Kidney epithelial cell (primary cell): ENCODE measurements at places on chromosomes 3 and 15. TPM values are rescaled to one million over a fixed set of nuclear protein-coding genes. Genes with fewer than 3 reads are reported as not detected.

DNA sequence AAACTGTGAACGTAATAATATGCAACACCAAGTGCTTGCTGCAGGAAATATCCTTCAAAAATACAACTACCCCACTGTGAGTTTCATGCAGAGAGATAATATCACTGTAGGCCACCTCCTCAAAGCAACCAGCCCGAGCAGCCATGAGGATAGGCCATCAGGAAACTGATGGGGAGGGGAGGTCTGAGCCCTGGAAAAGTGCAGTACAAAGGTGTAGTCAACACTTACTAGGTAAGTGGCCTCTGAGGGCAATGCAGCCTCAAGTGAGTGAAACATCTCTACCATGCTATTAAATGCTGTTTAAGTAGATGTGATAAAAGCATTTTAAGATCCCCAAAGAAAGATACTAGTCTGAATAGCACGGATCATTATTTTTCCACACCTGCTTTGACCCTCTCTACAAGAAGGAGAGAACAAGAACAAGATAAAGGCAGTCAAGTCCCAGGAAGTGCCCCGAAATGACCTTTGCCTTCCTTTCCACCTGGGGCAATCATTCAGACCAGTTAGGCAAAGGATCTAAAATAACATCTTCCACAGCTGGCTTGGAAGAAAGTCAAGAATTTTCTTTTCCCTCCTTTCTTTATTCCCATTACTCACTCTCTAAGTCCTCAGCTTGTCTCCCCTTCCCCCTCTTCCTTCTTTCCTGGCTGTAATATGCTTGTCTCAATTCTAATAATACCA, 62.8 kb downstream of the FMN1 start:
- no peak for DNase-seq

DNA sequence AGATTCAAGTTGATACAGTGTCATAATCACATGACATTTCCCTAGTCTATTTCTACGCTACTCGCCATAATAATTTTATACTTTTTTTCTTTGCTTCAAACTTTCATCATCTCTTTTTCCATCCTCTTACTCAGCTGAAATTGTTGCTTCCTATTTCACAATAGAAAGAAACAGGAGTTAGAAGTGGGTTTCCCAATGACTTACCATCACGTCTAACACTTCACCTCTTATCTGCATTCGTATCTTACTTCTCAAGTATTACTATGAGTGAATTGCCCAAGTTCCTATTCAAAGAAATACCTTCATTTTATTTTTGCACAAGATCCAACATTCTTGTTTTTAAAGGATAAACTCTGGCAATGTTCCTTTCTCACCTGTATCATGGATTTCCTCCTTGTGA, 1539.9 kb downstream of the SI start:
- DNase-seq: no peak

- no peak for DNase-seq
Measured at GRCh38 chr3:142495103-142495502, 47.3 kb upstream of the XRN1 start.

GRCh38 chr3:6799264-6799915, 61.5 kb upstream of the GRM7 start:
- no peak for DNase-seq

GRCh38 chr3:42660131-42660715, 6.7 kb downstream of the ZBTB47 start:
- DNase-seq: no peak

DNA sequence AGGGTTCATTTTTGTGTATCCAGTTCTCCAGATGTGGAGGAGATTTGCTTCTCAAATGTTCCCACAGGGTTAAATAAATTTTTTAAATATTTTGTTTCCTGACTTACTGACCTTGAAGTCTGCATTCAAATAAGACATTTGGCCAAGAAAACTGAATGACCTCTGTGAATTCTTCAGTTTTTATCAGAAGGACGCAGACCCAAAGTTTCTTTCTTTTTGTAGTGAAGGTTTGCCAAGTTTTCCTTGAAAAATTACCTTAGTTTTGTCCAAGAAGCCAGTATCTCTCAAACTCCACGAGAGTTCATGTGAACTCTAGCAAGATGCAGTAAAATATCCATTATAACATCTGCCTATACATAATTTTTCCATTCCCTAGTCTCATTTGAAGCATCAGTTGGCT, 202.9 kb downstream of the ZMAT3 start:
- DNase-seq: no peak

CD80 gene
- not detected in 2 replicates for total RNA-seq

DNA sequence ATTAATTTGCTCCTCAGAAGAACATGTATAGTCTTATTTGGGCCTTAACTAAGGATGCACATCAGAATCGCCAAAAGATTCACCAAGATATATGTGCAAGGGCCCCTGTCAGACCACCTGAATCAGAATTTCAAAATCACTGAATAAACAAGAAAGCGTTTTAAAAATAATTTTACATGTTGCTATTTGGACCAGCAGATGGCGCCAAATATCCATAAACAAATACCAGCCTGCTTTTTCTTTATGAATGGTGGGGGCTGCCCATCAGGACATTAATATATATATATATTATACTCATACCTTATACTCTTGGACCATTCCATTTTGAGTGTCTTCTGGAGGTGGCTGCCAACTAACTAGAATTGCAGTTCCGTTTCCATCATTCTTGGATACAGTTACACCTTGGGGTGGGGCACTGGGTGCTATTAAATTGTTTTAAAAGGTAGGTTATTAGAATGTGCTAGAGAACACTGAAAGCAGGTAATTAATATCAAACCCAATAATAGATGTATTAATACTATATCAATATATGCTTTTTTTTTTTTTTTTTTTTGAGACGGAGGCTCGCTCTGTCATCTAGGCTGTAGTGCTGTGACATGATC, 1108.3 kb downstream of the ROBO1 start:
- DNase-seq: no peak

GRIP2 gene
- total RNA-seq: not detected in 2 replicates

DNA sequence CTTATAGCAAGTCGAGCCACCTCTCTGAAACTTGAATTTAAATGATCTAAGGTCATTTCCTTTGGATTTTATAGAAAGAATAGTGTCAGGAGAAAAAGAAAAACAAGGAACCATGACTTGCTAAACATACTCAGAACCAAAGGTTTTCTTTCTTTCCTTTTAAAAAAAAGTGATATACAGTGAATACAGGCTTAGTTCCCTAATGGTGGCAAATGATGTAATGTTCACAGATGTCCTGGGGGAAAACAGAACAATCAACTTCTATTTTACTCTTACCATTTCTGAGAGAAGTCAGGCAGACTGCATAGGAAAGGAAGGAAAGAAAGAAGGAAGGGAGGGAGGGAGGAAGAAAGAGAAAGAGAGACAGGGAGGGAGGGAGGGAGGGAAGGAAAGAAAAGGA, 56.5 kb downstream of the ST6GAL1 start:
- DNase-seq: no peak

GRCh38 chr3:128334086-128334645, 132.5 kb downstream of the DNAJB8 start:
- no peak for DNase-seq

DNA sequence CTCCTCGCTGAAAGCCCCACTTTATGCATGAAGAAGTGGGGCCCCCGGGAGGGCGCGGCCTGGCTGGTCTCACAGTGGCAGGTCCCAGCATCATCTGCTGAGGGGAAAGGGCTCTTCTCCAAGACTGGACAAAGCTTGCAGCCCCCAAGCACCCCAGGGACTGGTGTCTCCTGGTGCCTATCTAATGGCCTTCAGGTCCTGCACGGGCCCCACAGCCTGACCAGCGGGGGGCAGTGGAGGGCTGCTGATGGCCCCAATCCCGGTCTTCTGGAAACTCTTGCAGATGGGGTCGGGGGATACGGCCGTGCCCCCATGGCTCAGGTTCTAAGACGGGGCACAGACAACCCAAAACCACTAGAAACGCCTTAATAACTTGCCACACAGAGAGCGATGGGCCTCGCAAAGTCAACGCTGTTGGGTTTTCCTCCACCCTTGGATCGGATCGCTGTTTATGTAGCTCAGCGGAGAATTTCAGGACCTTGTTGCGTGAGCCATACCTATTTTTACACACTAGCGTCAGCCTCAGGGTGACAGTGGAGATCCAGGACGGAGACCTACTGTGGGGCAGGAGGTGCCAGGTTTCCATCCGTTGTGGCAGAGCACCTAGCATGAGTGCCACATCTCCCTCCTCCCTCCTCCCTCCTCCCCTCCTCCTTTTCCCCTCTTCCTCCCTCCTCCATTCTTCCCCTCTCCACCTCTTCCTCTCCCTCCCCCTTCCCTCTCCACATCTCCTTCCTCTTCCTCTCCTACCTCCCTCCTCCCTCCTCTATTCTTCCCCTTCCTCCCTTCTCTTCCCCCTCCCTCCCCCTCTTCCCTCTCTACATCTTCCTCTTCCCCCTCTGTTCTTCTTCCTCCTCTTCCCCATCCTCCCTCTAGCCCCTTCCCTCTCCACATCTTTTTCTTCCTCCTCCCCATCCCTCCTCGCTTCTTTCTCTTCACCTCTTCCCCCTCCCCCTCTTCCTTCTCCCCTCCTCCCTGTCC, 79.3 kb upstream of the ALDH1L1 start:
- no peak for DNase-seq

GPR149 gene
- total RNA-seq: not detected in 2 replicates

DNA sequence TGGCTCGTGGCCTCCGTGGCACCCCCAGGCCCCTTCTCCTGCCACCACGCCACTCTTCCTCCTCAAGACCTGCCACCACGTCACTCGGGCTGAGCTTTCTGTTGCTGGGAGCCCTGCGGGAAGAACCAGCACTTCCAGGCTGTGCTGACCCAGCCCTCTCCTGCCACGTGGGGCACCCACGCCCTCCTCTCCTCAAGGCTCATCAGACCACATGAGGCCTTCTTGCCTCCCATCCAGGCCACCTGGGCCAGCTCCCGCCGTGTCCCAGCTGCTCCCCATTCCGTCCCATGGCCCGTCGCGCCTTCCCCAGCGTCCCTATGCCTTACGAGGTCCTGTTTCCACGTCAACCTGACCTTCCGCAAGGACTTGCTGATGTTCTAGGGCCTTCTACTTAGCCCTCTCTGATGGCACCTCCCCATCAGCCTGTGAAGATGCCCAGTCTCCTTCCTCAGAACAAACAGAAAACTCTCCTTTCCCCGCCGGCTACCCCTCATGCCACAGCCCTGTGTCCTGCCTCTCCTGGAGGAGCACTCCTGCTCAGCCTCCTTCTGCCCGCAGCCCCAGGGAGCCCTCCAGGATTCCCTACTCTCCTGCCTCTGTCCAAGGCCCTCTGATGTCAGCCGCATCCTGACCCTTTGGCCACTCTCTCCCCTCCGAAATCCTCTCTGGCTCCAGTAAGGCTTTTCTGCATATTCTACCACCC, 71.1 kb upstream of the BLM start:
- DNase-seq: no peak
